ENCODE measurements at places on chromosomes 5 and 9.

- no peak for DNase-seq
Observed at GRCh38 chr9:18068900-18069299, 405.1 kb upstream of the ADAMTSL1 start.

DNA sequence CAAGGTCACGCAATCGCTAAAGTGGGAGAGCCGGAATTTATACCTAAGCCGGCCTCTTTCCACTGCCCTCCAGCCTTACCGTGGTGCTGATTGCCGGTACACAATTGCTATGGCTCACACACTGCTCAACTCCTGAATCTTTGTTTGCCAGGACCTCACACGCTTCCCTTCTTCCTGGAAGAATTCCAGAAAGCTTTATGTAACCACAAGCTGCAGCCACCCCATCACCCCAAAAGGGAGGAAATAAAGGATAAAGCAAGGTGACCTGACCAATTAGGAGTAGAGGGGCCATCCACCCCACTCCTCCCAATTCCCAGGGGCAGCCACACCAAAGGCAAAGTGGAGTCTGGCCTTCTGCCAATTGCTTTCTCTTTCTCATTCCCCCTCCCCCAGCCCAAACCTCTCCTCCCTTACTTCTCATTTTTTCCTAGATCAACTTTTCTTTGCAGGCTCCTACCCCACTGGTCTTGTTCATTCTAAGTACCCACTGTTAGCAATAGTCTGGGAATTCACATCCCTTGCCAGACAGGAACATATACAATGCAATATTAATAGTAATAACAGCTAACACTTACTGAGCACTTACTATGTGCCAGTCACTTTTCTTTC is 18.0 kb upstream of the CDC23 start:
- peak; percentile 4 for DNase-seq

- DNase-seq: peak; percentile 80
Observed at GRCh38 chr9:120877276-120878034, 467 bp upstream of the PHF19 start.

DNA sequence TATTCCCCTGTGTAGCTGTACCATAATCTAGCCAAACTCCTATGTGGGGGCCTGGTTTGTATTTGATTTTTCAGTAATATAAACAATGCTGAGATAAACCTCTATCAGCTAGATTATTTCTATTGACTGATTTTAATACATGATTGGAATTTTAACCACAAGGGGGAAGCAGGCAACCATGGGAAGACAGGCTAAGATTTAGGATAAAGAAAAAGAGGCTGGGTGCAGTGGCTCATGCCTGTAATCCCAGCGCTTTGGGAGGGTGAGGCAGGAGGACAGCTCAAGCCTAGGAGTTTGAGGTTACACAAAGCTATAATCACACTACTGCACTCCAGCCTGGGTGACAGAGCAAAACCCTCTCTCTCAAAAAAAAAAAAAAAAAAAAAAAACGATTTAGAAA is 18.1 kb upstream of the GPX3 start:
- DNase-seq: peak; percentile 0

DNA sequence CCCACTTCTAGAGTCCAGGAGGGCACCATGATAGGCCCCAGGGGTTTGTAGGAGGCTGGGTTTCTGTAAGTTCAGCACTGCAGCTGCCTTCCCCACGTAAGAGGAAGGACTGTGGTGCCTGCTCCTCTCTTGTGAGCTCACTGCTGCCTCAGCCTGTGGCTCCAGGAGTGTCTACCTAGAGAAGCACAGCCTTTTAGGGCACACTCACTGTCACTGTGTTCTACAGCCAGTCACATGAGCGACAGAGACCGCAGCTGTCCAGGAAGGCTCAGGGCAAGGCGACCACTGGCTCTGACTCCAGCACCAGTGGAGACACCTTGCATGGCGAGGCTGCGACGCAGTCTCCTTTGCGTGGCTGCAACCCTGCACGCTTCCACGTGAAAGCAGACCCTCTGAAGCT is 72.8 kb downstream of the OTULIN start:
- DNase-seq: no peak

DNA sequence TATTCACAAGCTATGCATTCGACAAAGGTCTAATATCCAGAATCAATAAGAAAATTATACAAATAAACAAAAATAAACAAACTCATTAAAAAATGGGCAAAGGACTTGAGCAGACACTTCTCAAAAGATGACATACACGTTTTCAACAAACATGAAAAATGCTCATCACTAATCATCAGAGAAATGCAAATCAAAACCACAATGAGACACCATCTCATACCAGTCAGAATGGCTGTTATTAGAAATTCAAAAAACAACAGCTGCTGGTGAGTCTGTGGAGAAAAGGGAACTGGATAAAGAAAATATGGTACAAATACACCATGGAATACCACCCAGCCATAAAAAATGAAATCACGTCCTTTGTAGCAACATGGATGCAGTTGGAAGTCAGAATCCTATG is 45.1 kb upstream of the PUM3 start:
- no peak for DNase-seq

DNA sequence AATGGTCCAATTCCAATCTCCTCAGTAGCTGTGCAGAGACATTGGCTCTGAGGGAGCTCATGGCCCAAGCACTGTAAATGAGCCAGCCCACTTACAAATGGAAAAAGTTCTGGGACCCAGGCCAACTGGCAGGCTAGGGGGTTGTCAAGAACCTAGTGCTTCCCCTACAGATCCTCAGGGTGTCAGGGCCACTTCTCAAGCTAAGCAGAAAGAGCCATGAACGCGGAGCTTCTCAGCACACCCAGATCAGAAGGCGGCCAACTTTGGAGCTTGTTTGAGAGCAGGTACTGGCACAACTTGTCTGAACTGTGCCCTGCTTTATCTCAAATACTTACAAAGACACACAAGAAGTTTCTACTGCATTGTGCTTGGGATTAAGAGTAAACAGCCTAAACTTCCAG is 17.5 kb downstream of the TLE1 start:
- DNase-seq: peak; percentile 24

- no peak for DNase-seq
Observed at GRCh38 chr5:6087576-6087975, 290.8 kb downstream of the MED10 start.

- DNase-seq: no peak
Observed at GRCh38 chr5:9499498-9499876, 46.4 kb downstream of the SEMA5A start.

GRCh38 chr5:107669096-107670031 is 1.4 kb downstream of the EFNA5 start:
- DNase-seq: peak; percentile 4

DNA sequence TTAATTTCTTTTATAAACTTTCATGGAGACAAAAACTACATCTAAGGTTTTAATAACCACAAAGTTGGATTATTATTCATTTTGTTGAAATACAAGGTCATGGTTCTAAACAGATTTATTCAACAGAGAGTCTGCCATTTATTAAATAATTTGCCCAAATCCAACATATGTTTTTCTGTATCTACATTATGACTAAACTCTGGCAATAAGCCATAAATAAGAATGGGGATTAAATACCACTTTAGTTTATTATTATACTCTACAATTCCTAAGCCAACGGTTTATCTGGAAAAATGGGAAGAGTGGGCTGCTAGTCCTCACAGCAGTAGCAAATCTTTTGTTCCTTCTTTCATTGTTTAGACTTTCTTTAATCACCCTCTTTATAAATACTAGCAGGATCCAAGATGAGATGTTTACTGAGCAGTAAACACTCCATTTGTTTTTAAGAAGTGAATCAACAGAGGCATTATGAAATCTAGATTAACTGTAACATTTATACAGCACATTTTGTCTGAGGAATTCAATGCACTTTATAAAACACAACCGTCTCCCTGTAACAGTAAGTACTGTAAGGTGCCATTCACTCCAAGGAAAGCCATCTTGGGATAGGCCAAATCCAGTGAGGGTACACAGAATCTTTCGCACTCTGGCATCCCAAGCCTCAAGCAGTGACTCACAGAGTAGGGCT is 89.7 kb downstream of the DROSHA start:
- DNase-seq: no peak

- DNase-seq: no peak
Observed at GRCh38 chr5:55495216-55495615, 39.5 kb downstream of the PLPP1 start.

DNA sequence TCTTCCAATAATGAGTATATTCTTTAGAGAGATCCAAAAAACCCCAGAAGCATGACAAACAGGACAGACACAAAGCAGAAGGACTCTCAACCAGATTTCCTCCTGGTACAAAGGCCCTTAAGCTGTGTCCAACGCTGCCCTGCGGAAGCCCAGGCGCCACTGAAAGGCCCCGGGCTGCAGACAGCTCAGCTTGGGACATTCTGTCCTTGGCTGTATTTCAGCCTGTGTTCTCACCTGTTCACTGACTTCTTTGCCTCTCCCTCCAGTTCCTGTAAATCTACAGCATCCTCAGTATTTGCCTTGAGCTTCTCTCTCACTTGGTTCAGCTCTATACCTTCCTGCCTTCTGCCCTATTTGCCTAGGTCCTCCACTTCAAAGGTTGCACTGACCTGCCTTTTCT is 96.5 kb downstream of the SH3TC2 start:
- no peak for DNase-seq

DNA sequence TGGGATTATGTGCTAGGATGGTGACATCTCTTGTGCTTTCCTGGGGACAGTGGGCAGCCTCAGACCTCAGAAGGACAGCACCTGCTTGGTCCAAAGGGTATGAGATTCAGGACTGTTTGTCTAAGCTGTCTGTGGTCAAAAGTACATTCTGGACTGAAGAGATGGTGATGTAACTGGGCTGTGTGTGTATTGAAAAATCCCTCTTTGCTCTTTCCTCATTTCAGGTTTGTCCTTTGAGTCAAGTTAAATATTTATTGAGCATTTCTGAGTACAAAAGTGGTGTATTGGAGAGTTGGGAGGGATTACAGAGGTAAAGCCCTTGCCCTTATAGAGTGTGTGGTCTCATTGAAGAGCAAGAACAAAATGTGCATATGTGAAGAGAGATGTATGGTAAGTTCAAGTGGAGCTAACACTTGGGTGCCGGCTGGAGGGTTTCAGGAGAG is 46.7 kb downstream of the RCL1 start:
- DNase-seq: no peak

DNA sequence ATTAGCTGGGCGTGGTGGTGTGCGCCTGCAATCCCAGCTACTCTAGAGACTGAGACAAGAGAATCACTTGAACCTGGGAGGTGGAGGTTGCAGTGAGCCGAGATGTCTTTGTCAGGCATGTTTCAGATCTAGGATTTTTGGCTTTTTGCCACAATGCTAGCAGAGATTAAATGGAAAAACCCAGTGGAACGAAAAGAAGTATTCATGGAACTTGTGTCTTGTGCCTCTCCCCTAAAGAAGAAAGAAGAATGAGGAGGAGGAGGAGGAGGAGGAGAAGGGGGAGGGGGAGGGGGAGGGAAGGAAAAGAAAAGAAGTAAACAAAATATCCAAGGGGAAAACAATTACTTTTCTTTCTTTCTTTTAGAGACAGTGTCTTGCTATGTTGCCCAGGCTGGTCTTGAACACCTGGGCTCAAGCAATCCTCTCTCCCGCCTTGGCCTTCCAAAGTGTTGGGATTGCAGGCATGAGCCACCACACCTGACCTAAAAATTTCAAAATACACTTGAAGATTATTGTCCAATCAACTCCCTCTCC is 106.0 kb downstream of the ARRDC3 start:
- no peak for DNase-seq

GRCh38 chr9:112620388-112620787 is 97.5 kb downstream of the INIP start:
- DNase-seq: no peak

GRCh38 chr9:73174330-73174980 is 22.8 kb downstream of the ANXA1 start:
- no peak for DNase-seq

- no peak for DNase-seq
Observed at GRCh38 chr9:1233568-1233967, 183.4 kb downstream of the DMRT2 start.

GRCh38 chr9:4114569-4115505 is 185.0 kb downstream of the GLIS3 start:
- DNase-seq: no peak

GRCh38 chr9:110752766-110753165 is 84.2 kb downstream of the MUSK start:
- no peak for DNase-seq

GRCh38 chr9:16505199-16505598 is 365.3 kb downstream of the BNC2 start:
- no peak for DNase-seq

DNA sequence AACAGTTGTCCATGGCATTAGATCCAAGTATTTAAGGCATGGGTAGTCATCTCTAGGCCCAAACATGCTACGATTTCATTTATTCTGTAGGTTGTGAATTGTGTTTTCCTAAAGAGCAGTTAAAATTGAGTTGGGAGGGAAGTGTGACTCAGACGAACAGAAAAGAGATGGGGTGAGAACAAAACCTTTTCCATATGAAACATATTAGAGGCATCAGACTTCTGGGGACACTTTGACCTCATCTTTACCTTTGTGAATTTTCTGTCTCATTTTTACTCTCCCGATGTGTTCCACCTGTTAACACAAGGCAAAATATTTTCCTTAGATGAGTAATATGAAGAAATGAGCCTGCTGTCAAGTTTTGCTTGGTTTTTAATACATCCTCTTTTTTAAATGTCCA is 181.3 kb downstream of the ESM1 start:
- no peak for DNase-seq

DNA sequence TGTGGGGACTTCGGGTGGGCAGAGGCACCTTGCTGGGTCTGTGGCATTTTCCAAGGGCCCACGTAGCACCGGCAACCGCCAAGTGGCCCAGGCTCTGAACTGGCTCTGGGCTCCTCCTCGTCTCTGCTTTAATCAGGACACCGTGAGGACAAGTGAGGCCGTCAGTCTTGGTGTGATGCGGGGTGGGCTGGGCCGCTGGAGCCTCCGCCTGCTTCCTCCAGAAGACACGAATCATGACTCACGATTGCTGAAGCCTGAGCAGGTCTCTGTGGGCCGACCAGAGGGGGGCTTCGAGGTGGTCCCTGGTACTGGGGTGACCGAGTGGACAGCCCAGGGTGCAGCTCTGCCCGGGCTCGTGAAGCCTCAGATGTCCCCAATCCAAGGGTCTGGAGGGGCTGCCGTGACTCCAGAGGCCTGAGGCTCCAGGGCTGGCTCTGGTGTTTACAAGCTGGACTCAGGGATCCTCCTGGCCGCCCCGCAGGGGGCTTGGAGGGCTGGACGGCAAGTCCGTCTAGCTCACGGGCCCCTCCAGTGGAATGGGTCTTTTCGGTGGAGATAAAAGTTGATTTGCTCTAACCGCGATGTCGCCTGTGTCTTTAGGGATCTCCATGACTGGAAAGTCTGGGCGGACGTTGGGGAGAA is 5.8 kb downstream of the DPP7 start:
- no peak for DNase-seq

GRCh38 chr9:91146391-91147019 is 215.2 kb downstream of the AUH start:
- DNase-seq: no peak

DNA sequence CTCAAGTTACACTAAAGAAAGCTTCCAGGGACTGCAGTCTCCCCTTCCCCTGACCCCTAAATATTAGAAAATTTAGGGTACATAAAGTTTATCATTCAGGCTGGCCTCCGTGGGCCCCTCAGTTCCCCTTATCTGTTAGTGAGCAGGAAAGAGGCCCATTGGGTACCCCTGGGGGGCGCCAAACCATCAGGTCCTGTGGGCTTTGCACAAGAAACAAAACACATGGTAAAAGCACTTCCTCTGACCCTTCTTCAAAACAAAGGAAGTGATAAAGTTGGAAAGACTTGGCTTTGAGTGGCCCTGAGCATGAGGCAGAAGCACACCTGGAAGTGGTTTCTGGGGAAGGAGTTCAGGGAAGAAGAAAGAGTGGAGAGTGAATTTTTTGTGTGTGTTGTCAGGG is 213.0 kb downstream of the SMARCA2 start:
- peak; percentile 45 for DNase-seq

All from NCI-H1105 (cell line).